ENCODE measurements at places on chromosomes 11 and 22.

- no peak for DNase-seq
Measured at GRCh38 chr11:69836401-69836800, 17.2 kb upstream of the FGF3 start.

DNA sequence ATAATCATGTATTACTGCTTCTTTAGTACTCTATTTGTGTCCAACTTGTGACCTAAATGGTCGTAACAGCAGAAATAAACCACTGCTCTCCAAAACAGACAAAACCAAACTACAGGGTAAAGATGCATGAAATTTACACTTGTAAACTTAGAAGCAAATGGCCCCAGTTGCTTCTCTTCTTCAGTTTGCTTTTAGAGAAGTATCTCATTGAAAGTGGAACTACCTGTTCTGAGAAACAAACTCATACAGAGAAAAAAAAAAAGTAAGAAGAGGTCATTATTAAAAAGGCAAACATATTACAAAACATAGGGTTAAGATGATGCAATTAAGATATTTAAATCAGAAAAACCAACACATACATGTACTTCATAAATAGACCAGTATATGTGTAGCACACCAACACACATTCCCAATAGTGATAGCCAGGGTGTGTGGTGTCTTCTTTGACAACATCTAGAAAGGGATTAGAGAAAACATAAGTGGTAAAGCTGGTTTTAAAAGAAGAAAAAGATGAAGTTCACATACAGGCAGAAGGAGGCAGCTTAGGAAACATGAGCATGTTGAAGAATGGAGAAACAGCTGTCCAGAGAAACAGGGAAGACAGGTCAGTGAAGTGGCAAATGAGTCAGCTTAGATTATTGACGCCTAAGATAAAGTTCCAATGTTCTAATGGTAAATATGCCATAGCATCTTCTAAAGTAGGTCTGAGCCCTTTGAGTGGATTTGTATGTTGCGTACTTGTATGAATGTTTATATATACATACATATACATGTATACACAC, 844.7 kb upstream of the CCDC90B start:
- DNase-seq, result no peak

DNA sequence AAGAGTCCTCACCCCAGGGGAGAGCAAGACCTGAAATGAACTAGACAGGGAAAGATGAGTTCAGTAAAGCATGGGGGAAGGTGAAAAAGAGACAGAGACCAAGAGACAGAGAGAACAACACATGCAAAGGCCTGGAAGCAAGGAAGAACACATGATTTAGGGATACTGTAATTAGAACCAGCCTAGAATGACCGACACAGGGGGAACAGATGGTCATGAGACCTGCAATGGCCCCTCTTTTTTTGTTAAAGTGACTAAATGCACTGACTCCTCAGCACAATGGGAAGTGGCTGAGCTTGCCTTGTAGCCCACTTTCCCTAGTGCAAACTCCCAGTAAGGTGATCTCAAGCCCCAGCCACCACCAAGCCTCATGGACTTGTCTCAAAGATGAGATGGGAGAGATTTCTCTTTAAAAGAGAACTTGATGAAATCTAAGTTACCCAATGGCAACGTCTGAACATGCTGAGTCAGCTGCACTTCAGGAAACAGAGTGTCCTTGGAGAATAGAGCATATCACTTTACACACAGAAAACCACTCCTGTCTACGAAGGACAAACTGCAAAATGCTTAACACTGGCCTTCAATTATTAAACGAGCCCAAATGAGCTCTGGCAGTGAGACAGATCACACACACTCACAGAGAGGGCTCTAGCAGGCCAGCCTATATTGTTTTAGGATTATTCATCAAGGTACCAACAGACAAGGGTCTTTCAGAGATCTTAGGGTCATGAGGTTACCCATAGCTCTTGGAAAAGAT, 91.0 kb downstream of the SERGEF start:
- no peak for DNase-seq

DNA sequence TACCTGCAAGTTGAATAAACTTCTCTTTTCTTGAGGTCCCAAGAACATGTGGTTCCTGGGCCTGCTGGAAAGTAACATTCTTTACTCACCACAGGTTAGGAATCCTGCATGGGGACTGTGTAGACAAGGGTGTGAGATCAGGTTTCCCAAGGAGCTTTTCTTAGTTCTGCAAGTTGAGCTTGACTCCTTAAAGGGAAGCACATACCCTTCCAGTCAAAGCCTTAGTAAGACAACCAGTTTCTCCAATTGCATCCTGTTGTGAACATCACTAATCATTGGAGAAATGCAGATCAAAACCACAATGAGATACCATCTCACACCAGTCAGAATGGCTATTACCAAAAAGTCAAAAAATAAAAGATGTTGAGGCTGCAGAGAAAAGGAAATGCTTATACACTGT, 48.3 kb upstream of the PAK1 start:
- DNase-seq, result no peak

GRCh38 chr11:43718373-43718772, 37.8 kb downstream of the HSD17B12 start:
- DNase-seq, result no peak

GRCh38 chr11:16960250-16960649, 54.0 kb downstream of the PLEKHA7 start:
- no peak for DNase-seq

GRCh38 chr11:29263971-29264682, 752.7 kb downstream of the KCNA4 start:
- no peak for DNase-seq

DNA sequence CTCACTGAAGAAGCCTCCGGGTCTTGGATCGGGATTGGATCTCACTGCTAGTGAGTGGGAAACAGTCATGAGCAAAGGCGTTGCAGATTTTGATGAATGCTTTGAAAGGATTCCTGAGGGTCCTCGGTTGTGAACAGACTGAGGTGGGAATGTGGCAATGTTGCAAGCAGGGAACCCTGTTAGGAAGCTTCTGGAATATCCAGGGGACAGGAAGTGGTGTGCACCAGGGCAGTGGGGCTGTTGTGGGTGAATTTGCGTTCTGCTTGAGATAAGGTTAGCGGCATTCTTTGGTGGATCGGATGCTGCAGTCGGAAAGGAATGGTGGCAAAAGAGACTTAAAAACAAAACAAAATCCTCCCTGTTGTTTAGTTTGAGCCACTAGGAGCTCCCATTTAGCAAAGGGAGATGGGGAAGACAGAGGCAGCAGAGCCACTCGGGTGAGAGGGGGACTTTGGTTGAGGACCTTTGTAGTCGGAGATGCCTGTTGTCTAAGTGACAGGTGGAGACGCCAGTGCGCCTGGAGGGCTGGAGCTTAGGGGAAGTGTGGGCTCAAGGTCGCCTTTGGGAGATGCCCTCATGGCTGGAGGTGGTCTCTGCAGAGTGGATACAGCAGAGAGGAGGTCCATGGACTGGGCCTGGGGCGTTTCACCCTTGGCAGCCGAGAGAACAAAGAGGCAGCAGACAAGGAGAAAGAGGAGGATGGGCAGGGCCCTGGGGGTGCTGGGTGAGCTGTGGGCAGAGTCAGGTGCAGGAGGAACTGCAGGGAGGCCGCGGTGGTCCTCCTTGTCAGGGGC, 37.6 kb downstream of the CSF2RB start:
- no peak for DNase-seq

DNA sequence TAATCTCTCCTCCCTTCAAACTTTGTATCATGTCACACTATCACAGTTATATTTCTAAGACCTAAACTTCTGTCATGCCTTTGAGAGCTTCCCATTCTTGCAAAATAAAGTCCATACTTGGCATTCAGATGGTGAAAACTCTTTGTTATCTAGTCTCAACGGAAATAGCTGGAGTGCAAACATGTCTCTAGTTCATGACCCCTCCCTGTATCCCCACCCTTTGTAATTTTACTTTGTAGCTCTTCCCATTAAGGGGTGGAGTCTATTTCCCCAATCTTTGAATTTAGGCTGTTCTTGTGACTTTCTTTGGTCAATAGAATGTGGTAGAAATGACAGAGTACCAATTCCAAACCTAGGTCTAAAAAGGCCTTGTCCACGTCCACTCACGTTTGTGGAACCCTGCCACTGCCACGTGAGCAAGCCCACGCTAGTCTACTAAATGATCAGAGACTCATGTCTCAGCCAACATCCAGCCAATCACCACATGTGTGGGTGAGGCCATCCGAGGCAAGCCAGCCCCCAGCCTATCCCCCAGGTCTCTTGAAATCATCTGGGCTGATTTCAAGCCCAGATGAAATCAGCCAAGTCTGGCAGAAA, 23.4 kb downstream of the SLN start:
- DNase-seq, result no peak

- no peak for DNase-seq
Measured at GRCh38 chr11:97163631-97164191, 773.9 kb downstream of the JRKL start.

- DNase-seq, result no peak
Measured at GRCh38 chr11:76495019-76495418, 50.2 kb downstream of the EMSY start.

DNA sequence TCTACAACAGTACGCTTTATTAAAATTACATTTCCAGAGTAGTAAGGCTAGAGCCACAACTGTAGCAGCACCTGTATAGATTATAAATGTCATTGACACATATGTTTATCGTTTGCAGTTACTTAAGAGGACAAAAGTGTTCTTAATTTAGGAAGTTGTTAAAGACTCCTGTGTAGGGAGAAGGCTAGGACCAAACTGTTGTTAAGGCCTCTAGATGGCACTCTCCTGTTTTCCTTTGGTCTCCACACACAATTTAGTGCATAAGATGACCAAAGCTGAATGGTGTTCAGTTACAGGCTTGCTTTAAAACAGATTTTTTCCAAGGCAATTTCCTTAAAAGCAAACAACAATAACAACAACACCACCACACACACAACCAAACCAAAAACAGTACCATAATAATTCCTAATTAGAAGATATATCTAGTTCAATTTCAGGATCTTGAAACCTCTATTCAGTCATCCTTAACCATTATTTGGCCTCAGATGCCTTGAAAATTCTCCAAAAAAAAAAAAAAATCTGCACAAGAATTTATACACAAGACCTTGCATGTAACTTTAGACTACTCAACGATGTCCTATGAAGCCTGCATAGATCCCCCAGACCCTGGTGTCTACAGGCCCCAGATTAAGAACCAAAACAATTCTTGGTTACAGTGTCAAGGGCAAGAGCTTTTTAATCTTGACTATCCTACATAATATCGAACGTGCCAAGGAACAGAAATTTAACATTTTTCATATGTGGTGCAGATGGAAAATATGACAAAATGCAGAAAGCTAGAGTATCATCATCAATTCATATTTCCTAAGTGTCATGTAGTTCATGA, 42.6 kb upstream of the APOA1 start:
- DNase-seq, result no peak

DNA sequence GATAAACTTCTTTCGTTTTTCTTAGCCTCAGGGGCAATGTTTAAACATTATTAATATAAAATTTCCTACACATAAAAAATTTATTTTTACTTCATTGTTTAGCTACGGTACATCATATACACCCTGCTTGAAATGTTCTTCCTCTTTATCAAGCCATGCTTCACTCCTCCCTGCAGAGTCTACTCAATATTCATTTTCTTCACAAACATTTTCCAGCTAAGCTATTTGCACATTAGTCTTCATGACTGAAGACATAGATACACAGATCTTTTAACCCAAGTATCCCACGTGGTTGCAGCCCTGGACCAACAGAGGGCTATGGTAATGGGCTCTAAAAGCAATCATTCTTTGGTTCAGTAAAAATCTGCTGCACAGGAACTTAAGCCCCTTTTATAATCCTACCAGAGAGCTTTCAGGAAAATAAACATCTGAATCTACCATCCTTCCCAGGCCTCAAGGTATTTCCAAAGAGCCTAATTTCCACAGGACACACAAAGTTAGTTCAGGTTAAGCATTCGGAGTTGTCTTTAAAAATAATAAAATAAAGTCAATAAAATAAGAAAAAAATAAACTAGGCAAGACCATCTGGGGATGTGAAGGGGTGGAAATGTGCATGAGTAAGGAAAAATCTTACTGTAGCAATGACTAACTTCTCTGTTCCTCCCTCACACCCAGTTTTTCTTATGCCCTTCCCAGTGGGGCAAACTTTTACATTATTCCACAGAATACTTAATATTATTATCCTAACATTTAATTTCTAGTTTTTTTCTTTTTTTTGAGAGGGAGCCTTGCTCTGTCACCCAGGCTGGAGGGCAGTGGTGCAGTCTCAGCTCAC, 21.6 kb upstream of the OR6X1 start:
- no peak for DNase-seq

GRCh38 chr11:70661761-70662501, 263.6 kb downstream of the CTTN start:
- no peak for DNase-seq

- DNase-seq, result no peak
Measured at GRCh38 chr11:19426756-19427403, 186.1 kb upstream of the E2F8 start.

DNA sequence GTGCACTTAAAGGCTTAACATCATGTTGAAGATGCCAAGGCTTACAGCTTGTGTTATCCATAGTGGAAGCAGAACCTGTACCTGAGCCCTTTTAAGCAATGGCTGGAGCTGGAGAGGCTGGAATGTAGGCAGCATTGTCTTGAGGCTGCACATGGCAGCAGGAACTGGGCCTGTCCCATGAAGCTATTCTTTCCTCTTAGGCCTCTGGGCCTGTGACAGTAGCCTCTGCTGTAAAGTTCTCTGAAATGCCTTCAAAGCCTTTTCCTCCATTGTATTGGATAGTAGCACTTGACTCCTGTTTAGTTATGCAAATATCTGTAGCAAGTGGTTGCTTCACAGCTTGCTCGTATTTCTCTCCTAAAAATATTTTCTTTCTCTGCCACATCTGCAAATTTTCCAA, 127.4 kb upstream of the ANO5 start:
- no peak for DNase-seq

GRCh38 chr11:66243782-66244535, 24.5 kb upstream of the RAB1B start:
- no peak for DNase-seq

DNA sequence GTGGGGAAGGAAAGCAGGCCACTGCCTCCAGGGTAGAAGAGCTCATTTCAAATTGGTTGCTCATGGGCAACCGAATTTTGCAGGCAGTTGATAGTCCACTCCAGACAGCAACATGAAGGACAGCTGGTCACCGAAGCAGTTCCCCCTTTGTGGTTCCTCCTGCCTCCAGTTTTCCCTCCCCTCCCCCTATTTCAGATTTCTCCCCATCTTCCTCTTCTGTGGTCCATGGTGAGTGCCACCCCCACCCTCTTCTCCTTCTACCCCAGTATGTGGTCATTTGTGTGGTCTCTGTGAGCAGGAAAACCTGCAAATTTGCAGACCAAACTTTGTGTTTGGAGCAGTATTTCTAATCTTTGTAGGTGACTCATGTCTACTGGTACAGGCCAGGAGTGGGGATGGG, 38.2 kb upstream of the PAK1 start:
- DNase-seq, result no peak

GRCh38 chr11:2304506-2305139, 2.8 kb downstream of the TSPAN32 start:
- no peak for DNase-seq

GRCh38 chr11:116539836-116540418, 232.9 kb downstream of the BUD13 start:
- no peak for DNase-seq

GRCh38 chr11:78467370-78467769, 49.8 kb upstream of the GAB2 start:
- no peak for DNase-seq

Measured in NK-92 treated with Interleukin-12 subunit alpha and Interleukin-12 subunit beta, amount 100 ng/mL, for 24 hours (cell line).